ENCODE measurements at places on chromosomes 2 and 18.

- no peak for DNase-seq
Observed at GRCh38 chr18:40653682-40654081, 1301.4 kb upstream of the PIK3C3 start.

GRCh38 chr2:32591669-32592463 is 36.0 kb upstream of the TTC27 start:
- DNase-seq, result peak; percentile 24

DNA sequence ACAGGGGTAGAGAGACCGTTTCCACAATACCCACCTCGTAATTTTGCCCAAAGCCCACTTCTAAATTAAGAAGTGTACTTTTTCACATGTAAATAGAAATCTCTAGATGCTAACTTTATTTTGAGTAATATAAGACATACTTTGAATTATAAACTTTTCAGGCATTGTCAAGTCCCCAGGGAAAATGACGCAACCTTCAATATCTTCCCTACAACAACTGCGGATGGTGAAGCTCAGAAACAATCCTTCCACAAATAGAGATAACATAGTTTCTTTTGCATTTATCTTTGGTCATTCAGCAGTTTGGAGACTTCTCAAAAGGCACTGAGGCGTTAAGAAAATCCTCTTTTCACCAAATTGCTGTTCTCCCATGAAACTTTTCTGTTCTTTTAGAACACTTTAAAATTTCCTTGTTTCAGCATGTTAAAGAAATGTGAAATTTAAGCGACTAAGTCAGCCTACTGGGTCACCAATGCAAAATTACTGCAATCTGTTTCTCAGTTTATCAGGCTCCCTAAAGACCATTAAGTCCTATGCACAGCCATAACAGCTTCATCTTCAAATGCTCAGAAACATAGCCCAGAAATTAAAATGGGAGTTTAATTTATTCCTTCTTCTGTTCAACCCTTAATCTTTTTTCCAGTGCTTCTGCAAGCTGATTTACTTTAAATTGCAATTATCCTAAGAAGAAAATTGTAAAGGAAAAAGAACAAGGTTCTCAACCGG is 118.3 kb upstream of the DNAJC10 start:
- DNase-seq, result no peak

DNA sequence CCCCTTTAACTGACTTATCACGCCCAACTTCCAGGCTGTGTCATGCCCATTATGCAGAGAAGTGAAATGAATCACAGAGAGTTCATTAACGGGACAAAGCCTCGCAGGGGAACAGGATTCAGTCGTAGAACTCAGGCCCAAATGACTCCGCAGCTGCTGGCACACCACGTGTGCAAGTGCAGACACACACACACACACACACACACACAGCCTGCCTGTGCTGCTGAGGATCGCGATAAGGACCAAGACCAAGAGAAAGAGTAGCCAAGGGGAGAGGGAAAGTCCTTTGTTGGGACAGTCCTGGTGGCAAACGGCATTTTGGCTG is 90.0 kb upstream of the TAF1B start:
- peak; percentile 84 for DNase-seq

- DNase-seq, result no peak
Observed at GRCh38 chr2:138713504-138713903, 66.7 kb downstream of the NXPH2 start.

DNA sequence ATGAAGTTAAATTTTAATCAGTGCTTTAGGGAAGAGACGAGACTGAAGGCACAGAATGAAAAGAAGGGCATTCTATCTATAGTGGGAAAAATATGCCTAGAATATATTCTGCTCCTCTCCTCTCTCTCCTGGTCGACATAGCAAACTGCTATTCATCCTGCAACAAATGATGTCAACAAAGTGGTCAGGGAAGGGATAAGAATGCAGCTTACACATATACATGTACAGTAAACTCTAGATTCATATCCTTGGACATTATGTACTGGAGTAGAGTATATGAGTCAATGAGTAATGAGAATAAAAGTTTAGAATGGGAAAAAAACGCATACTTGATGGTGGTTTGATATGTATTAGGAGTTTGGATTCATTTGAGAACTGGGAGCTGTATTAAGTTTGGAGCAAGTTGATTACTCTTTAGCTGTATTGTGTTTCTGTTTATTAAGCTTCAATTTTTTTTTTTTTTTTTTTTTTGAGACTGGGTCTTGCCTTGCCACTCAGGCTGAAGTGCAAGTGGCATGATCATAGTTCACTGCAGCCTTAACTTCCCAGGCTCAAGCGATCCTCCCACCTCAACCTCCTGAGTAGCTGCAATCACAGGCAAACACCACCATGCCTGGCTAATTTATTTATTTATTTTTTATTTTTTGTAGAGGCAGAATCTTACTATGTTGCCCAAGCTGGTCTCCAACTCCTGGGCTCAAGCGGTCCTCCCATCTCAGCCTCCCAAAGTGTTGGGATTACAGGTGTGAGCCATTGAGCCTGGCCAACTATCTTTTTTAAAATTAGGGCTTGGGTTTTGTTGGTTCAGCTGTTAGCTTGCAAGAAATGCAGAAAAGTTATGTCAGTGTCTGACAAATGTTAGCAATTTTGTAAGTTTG is 53.8 kb downstream of the STAT1 start:
- no peak for DNase-seq

DNA sequence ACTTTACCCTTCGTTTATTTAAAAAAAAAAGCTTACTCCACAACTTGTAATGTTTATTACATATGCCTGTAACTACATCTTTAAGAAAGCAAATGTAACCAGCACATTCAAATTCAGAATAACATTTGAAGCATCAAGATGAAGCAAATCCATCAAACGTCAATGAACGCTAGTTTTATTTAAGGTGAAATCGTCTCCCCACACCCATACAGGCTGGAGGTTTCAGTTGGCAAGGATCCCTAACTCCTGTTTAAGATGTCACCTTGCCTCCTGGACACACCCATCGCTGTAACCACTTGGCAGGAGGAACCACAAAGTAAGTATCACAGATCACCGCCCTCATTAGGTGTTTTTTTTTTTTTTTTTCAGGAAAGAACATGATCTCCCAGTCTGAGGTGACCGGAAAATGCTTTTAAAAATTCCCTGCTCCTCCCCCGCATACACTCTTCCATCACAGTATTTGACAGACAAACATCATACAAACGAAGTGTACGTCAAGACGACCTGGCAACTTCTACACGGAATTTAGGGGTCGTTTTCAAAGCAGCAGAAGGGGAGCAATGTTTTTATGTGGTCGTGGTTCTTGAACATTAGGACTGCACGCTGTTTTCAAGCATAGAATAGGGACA is 19.7 kb upstream of the STPG4 start:
- peak; percentile 44 for DNase-seq

- no peak for DNase-seq
Observed at GRCh38 chr18:46398625-46399024, 258.4 kb downstream of the LOXHD1 start.

DNA sequence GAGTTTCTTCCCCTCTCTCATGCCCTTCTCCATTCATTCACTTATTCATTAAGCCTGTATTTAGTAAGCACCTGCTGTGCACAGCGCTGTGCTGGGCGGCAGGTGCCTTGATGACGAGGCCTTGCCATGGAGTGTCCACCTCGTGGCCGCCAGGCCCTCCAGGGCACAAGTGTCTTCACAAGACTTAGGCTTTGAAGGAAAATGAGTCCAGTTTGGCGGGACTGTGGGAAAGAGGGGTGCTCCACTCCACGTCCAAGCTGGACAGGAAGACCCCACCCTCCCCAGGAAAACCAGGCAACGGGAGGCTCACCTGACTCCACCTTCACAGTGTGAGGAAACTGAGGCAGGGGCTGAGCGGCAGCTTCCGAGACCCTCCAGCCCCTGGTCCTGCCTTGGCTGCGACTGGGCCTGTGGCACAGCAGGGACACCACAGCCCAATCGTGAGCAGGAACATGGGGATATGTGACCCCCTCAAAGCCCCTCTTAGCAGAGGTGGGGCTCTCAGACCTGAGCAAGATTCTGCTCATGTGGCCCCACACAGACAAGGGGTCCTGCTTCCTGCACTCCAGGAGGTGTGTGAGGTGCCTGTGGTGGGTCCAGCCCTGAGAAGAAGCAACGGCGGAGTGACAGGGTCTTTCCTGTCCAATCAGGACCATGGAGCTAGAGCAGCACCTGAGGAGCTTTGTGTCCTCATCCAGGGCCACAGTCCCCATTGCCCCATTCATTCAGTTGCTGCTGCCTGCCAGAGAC is 110.3 kb upstream of the ODC1 start:
- DNase-seq, result no peak

GRCh38 chr18:21682371-21683051 is 22.1 kb downstream of the ABHD3 start:
- peak; percentile 51 for DNase-seq

- DNase-seq, result no peak
Observed at GRCh38 chr2:229642371-229642770, 72.0 kb downstream of the DNER start.

- no peak for DNase-seq
Observed at GRCh38 chr2:3094318-3094717, 283.3 kb downstream of the EIPR1 start.

- peak; percentile 43 for DNase-seq
Observed at GRCh38 chr2:143686585-143687164, 557.5 kb downstream of the ARHGAP15 start.

DNA sequence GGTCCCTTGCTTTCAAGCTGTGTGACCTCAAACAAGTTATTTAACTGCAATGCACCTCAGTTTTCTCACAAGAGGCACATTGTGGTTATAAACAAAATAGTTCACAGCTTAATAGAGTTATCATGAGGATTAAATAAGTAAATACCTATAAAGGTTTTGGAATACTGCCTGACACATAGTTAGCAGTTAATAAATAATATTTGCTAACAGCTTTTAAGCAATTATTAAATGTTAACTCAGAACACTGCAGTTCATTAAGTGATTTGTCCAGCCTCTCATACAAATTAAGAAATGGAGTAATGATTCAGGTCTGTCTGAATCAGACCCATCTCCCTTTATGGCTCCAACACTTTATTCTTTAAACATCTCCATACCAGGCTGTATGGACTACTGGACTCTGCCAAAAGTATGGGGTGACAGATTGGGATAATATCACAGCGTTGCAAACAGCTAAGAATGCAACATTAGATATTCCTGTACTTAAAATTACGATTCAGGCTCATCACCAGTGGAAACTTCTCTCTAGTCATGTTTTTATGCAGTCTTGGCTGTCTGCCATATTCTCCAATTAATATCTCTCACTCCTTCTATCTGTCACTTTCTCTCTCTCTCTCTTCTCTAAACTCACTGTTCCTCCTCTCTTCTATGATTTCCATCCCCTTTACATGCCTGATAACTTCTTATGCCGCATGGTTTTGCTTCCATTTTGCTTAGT is 370.6 kb upstream of the UBE2E3 start:
- no peak for DNase-seq

GRCh38 chr2:120241684-120242083 is 11.0 kb upstream of the RALB start:
- DNase-seq, result no peak

- peak; percentile 32 for DNase-seq
Observed at GRCh38 chr2:144479138-144479537, 40.8 kb downstream of the ZEB2 start.

DNA sequence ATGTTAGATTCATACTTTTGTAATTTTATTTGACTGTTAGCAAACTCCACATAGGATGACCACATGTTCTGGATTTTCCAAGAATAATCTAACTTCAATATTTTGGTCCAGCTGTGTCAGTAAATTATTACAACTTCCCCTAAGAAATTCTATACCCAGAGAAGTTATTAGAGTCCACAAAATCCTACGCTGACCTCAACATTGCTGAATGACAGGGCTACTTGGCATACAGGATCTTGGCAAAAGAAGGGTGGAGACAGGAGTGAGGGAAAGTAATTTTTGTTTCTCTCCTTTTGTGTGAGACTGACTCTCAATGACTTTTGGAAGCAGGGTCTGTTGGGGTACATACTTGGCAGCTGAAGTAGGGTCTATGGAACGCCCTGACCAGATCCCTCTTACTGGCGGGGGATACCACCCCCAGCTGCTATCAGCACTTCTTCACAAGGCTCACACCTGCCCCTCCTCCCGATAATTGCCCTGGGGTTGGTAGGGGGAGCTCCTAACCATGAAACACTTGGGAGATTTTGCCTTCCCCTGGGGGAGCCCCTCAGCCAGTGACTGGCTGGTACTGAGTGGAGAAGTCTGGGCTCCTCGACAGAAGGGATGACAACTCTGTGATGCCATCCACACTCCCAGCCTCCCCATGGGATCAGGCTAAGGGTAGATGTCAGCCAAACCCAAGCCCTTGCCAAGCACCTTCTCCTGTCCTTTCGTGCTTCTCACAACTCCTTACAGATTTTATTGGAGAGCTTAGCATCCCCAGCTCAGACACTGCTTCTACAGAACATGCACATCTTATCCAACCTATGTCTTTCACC is 110.6 kb upstream of the FHL2 start:
- DNase-seq, result no peak

GRCh38 chr2:119482481-119483394 is 41.5 kb downstream of the SCTR start:
- no peak for DNase-seq

DNA sequence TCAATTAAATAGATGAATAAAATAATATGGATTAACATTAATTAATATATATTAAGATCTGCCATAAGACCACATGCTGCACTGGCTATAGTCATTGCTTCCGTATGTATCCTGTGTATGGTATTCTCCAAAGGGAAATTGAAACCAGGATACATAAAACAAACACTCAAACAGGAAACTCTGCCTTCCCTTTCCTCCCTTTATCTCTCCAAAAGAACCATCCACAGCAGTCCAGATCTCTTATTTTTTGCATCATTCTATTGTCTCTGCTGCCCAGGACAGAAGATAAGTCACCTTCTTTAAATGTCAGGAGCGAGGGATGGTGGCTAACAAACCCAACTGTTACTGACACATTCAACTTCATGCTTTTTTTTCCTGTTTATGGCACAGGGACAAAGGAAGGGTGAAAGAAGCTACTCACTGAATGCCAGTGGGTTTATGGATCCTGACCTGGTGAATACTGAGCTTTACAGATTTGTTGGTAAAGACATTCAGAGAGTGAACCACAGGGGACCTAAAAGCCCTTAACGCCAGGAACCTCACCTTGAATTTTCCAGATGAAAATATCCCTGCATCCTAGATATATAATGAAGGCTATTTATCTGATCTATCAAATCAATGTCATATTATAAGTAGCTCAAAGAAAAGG is 67.5 kb downstream of the CSRNP3 start:
- DNase-seq, result no peak

GRCh38 chr2:219514836-219515235 is 554 bp downstream of the ASIC4 start:
- no peak for DNase-seq

- no peak for DNase-seq
Observed at GRCh38 chr2:129673847-129674711, 305.4 kb upstream of the RAB6C start.

DNA sequence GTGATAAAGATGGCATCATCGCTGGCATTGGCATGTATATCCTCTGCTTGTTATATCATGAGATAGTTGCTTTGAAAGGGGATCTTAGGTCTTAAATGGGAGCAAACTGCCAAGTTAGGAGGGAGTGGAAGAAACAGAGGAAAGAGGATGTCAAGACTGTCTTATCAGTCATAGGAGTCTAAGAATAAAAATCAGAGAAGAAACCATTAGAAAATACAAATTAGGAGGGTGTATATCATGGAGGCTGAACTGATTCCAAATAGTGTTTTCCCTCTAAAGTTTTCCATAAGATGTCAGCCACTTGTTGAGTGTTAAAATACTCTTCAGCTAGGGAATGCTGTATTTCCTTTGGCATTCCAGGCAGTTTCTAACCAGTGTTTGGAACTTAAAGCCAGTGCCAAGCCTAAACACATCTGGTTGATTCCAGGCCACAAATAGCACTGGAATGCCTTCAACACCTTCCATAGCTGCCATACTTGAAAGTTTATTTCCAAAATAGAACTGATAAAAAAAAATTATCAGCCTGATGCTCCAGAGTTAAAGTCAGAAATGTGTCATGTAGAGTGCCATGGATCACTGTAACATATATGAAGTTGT is 129.4 kb downstream of the ZEB2 start:
- DNase-seq, result no peak
